NK-92 treated with Interleukin-12 subunit alpha and Interleukin-12 subunit beta, amount 100 ng/mL, for 24 hours (cell line): ENCODE measurements at places on chromosomes 3 and 15.
A peak's percentile ranks its signal among the peaks of the same experiment; 100 is the strongest.

GRCh38 chr3:37864904-37865303 is 3.2 kb downstream of the CTDSPL start:
- no peak for DNase-seq

GRCh38 chr15:66862111-66862939 is 160.3 kb downstream of the SMAD6 start:
- no peak for DNase-seq

DNA sequence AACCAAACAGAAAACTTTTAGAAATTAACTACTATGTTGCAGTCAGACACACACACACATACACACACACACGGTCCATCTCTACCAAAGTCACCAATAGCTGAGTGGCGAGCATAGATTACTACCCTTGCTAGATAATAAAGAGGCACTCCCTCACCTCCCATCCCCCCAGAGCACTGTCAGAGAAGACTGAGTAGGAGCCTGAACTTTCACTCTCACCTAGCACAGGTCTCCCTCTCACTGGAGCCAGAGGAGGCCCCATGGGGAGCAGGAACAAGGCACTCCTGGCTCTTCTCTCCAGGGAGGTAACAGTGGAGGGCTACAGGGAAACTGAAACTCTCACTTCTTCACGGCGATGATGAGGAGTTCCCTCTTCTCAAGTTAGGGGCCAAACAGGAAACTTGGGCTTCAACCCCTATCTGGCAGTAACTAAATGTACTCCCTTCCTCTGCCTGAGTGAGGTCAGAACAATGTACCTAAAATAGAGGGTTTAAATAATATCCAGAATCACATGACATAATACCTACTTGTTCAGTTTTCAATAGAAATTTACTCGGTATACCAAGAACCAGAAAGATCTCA is 975.3 kb upstream of the GBE1 start:
- no peak for DNase-seq

DNA sequence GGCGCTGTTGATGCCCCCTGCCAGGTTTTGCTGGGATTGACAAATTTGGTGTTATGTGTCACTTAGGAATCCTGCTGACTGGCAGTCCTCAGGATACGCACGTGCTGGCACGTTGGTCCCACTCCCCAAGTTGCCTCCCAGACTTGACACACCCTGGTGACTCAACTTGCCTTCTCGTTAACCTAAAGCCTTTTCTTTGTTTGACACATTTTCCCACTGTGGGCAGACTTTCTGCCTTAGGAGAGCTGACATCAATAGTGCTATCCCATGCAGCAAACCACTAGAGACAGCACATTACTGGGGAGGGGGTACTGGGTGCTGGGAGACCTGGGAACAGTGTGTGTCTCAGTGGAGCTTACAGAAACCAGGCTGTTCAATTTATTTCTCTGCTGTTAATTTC is 104.3 kb downstream of the OXNAD1 start:
- DNase-seq, result no peak

DNA sequence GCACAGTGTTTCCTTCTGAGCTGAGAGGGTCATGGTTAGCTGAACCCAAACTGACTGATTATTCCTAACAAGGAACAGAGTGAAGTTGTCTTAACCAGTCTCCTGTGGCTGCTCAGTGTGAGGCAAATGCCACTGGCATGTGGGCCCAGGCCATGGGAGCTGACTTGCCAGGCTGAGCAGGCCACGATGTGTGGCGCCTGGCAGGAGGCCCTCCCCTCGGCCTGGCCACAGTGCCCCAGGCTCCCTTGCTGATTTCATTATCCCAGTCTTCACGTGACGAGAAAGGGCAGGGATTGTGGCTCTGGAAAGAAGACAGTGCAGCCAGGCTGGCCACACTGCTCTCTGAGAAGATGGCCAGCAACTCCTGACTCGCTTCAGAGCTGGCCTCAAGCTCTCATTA is 58.8 kb downstream of the SLCO2A1 start:
- DNase-seq, result no peak

- no peak for DNase-seq
These were observed 39.0 kb downstream of the TSC22D2 start for GRCh38 chr3:150447084-150447483.

GRCh38 chr3:126153695-126154360 is 26.6 kb downstream of the ALDH1L1 start:
- no peak for DNase-seq

- no peak for DNase-seq
These were observed 96.7 kb downstream of the FOXP1 start for GRCh38 chr3:71486831-71487230.

- no peak for DNase-seq
These were observed 389 bp upstream of the CCNB2 start for GRCh38 chr15:59104602-59104911.

GRCh38 chr3:133459400-133459799 is 59.5 kb downstream of the BFSP2 start:
- DNase-seq, result no peak

GRCh38 chr3:45965653-45966052 is 22.4 kb downstream of the CXCR6 start:
- DNase-seq, result no peak

DNA sequence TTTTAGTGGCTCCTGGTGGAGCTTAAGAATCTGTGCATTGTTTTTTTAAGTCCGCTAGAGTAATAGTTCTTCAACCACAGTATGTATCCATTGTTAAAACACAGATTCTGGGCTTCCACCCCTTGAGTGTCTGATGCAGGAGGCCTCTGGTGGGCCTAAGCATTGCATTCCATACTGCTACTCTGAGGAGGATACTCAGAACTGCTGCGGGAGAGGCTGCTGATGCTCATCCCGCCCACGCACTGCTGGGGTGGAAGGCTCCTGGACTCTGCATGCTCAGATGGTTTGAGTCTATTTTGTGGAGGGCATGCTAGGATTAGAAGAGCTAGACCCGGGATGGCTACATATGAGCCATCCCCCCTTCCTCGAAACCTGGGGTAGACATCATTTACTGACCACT is 74.4 kb downstream of the THSD4 start:
- DNase-seq, result no peak

- no peak for DNase-seq
These were observed 59.8 kb upstream of the AADACL2 start for GRCh38 chr3:151673974-151674373.

DNA sequence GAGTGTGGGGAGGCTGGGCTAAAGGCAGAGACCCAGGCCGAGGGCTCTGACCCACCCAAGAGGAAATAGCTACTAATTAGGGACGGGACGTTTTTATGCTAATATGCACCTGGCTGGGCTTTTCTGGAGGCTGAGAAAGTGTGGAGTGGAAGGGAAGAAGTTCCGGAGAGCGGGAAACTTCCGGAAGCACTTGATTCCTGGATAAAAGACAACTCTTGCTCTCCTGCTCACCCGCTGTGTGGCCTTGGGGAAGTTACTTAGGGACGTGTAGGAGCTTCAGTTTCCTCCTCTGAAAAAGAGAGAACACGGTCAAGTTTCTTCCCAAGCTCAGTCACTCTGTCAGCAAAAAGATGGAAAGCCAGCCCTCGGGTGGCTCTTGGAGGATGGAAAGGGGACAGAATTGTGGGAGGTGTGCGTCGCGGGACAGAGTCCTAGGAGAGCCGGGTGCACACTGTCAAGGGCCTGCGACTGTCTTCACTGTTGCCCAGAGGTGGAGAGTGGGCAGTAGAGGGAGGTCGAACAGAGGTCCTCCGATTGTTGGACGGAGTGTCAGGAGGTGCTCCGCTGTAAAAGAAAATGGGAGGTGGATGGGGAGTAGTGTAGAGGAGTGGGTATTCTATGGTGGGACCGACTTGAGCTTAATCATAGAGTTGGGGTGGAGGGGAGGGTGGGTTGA is 43.2 kb downstream of the EPHB3 start:
- no peak for DNase-seq

DNA sequence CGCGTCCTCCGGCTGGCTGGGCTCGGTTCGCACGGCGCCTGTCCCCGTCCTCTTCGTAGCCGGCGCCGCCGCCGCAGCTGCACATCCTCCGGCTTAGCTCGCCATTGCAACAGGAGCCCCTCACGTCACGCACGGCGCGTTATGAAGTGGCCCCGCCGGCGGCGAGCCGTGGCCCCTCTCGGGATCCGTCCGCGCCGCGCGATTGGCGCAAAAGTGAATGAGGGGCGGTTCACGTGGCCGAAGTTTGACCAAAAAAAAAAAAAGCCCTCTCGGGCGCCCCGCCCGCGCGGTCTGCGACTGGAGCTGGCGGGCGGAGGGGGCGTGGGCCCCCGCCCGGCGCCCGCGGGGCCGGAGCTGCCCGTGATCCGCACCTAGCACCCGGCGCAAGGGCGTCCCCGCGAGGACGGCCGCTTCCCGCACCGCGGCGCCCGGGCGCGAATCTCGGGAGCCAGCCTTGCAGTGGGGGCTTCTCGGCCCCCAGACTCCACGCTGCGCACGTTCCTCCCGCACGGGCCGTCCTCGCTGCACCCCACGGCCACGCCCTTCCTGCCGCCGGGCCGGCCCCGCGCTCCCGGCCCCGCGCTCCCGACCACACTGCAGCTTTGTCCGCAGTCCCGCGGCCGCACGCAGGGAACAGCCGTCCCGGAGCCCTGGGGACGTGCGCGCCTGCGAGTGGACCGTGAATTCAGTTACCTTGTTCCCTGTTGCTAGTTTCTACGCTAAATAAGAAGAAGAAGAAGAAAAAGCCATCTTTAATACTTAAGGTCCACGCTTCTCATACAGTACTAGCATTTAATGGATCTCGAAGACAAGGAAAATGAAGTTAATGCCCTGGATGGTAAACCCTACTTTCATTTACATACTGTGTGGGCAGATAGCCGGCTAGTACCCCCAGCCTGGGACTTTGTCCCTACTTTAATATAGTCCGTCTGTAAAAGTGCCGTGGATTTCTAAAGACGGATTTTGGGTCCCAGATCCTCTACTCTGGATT is at the start of gene CHSY1:
CHSY1 (minus strand) TSS at position 219 of the 991 bp plus-strand sequence. CDS start 592 bp downstream, outside the sequence.
- peak; percentile 95 for DNase-seq

GRCh38 chr3:169389925-169390253 is 273.6 kb downstream of the MECOM start:
- no peak for DNase-seq

DNA sequence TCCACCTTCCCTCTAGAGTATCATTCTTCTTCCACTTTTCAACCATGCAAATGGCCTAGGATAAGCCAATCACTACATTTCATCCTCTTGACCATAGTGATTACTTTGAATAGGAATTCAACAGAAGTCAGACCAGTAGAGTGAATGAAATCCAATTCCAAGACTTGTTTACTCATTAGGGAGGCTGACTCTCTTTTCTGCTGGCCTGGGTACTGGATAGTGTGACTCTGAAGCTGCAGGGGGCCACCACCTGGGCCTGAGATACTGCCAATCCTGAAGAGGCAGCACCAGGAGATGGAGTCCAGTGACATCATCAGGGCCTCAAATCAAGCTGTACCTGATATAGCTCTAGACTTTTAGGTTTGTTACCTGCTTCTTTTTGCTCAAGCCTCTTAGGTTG is 7.0 kb upstream of the FSTL1 start:
- no peak for DNase-seq

DNA sequence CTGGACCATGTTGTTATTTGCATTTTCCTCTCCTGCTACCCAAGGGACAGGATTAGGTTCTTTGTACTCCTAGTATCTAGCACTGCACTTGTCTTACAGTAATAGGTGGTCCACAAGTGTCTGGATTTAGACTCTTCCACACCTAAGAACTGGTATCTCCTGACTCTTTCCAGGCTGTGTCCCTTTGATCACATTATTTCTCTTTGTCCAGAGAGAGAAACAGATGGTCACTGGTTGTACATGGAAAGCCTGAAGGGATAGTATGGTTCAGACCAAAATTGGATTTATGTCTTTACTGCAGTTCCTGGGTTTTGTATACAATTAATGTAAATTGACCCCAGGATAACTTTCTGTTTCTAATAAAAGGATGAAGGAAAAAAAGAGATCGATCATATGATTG is 64.0 kb downstream of the PDE8A start:
- DNase-seq, result no peak
